Lower lobe of right lung (tissue), 2 donors: ENCODE measurements at places on chromosomes 1 and 21. TPM values are rescaled to one million over a fixed set of nuclear protein-coding genes. Genes with fewer than 3 reads are reported as not detected.

The DMRTA2 gene
- not detected for total RNA-seq

The GPR25 gene
- 0.62 TPM for total RNA-seq

The SLC44A5 gene
- 0.47 TPM for total RNA-seq

The HTR1D gene
- 1.1 TPM for total RNA-seq

The PTGS2 gene
- total RNA-seq = 15.5 TPM

The SOAT1 gene
- 104 TPM for total RNA-seq

The LAMB3 gene
- total RNA-seq = 47.2 TPM

The CA14 gene
- total RNA-seq = 0.38 TPM

GRCh38 chr1:48936436-48936835 is 159.7 kb upstream of the BEND5 start:
- DNase-seq = no peak

DNA sequence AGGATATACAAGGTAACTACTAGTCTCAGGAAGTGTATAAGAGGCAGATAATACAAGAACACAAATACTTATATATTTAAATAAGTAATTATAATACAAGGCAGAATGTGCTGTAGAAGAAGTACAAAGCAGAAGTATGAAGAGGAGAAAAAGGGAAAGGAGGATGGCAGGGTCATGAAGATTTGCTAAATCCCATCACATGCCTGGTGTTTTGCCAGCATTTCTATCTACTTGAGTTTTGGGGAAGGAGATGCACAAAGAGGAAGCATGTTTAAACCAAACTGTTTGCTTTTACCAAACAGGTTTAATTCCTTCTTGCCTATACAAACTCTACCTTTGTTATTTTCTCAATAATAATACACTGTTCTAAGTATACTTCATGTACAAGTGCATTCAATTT is 60.9 kb upstream of the PODN start:
- DNase-seq = no peak

GRCh38 chr1:41518471-41518870 is 34.0 kb upstream of the EDN2 start:
- no peak for DNase-seq

- no peak for DNase-seq
These were observed 173.3 kb downstream of the PTPRU start for GRCh38 chr1:29409616-29410015.

DNA sequence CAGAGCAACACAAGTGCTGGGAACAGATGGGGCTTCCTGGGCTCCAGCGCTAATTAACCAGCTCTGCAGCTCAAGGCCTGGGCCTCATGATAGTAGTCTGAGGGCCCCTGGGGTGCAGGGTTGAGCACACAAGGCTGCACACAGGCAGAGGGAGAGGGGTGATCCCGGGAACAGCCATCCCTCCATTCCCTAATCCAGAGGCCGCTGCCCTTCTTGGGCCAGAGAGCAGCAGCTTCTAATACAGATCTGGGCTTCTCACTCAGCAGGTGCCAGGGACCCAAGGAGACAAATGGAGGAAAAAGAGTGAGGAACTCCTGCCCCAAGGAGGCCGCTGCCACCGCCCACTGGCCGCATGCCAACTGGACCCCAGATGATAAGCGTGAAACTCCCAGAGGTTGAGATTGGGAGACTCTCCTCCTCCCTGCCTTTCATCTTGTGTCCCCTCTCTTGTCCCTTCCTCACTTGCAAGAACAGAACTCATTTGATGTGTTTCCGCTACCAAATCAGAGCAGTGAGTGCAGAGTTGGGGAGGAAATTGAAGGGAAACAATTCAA is 58.0 kb upstream of the IFNAR2 start:
- no peak for DNase-seq
